Endothelial cell of umbilical vein (primary cell): ENCODE measurements at places on chromosomes 7 and 10.

DNA sequence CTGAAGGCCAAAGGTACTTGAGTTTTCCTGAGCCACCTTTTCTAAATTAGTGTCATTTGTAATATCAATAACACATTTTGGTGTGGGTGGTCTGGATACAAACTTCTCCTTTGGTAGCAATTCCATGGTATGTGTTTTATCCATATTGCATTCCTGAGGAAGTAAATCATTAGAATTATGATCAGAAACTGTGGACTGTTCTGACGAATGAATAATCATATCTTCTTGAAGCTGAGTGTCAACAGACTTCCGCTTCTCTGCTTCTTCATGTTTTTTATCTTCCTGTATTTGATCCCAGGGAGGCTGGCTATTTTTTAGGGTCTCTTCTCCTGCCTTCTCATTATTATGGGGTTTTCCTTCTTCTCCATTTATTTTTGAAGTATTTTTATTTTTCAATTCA lies 81.4 kb downstream of the NRBF2 start:
- DNase-seq: no peak

- DNase-seq: no peak
These were observed 138.1 kb downstream of the KIAA1217 start for GRCh38 chr10:24346877-24347519.

- no peak for DNase-seq
These were observed 5.9 kb downstream of the SPAG6 start for GRCh38 chr10:22351131-22351703.

DNA sequence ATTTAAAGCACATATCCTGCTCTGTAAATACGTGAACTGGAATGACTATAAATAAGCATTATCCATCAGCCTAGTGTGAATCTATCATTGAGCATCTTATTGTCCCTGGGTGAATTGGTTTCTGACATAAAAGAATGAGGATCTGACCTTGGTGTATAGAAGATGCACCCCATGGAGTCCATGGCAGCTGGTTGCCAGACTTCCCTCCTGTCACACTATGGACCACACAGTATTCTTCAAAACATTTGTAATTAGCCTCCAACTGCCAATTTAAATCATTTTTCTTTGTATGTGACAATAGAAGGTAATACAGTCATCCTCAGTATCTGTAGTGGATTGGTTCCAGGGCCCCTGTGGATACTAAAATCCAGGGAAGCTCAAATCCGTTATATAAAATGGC lies 238.1 kb upstream of the ZWINT start:
- DNase-seq: no peak

DNA sequence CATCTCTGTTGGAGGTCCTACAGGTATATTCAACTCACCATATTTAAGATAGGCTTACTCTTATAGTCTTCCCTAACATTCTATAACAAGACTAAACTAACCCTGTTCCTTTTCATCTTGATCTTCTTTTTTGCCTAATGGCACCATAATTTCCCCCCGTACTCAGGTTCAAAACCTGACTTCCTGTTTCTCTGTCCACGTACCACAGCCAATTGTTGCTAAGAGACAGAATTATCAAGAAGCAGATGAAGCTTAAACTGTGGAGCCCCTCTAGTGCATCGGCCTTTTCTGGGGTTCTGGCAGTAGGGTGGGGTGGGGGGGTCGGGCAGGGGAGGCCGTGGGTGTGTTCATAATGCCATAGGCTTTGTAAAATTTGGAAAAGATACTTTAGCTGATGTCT lies 109.2 kb downstream of the EVX1 start:
- no peak for DNase-seq

DNA sequence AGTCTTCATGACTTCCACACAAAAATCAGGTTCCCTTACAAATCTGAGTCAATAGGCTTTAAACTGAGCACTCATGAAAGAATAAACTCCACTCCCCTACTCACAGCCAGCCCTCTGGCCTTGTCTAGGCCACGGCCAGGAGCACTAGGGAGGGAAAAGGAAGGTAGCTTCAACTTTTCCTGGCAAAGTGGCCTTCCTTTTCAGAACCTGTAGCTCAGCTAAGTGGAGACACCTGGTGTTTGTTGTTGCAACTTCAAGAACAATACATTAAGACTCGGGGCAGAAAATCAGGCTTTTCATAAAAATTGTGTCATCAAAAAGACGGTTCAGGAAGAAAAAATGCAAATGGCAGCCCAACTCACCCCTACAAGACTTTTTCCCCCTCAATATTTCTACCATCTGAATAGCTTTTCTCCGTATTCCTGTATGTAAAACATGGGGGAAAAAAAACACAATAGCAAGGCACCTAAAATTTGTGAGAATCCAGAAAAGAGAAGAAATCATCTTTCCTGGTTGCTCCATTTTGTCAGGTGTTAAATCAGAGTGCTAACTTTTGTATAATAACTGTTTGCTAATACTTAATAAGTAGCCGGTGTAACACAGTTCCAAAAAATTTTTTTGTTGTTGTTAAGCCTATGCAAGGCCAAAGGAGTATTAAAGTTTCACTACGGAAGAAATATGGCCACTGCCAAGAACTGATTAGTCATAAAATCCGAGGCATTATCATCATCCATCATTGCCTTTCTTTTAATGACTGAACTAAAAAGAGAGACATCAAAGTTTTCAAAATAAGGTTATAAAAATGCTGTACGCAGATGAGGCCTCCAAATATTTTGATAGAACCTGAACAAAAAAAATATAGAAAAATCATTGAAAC lies 66.2 kb upstream of the ARID5B start:
- DNase-seq: peak; percentile 90

- peak; percentile 33 for DNase-seq
These were observed 10.2 kb downstream of the LMTK2 start for GRCh38 chr7:98116656-98117461.

GRCh38 chr10:110457851-110458250 lies 39.9 kb upstream of the DUSP5 start:
- DNase-seq: no peak
